CD4-positive, alpha-beta T cell treated with Interleukin-1 beta for 1 hour (primary cell): ENCODE measurements at places on chromosomes 6 and 20.

DNA sequence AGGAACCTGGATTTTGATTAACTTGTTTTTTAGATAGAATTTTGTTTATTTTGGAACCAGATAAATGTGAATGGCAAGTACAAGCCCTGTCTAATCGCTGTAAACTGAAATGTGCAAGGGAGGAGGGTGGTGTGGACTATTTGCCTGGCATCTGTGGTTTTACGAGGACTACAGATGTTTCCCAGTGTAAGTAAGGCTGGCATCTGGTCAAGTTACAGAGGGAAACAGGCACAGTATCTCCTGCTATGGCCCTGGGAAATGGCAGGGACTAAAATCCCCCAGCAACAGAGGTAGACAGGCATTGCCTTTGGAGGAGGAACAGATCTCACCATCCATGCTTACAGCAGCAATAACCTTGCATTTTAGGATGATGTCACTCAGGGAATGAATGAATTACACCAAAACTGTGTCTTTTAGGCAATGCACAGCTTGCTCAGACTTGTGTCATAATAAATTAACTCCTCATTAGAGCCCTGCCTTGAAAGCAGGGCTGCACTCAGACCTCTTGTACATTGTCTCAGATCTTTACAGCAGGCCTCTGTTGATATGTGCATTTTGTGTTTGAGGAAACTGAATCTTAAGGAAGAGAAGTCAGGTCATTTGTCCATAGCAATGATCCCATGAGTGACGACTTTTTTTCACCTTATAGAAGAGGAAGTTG lies 96.2 kb downstream of the TCP11 start:
- no peak for DNase-seq

- DNase-seq, result no peak
These were observed 545.1 kb upstream of the GJE1 start for GRCh38 chr6:141587482-141588266.

DNA sequence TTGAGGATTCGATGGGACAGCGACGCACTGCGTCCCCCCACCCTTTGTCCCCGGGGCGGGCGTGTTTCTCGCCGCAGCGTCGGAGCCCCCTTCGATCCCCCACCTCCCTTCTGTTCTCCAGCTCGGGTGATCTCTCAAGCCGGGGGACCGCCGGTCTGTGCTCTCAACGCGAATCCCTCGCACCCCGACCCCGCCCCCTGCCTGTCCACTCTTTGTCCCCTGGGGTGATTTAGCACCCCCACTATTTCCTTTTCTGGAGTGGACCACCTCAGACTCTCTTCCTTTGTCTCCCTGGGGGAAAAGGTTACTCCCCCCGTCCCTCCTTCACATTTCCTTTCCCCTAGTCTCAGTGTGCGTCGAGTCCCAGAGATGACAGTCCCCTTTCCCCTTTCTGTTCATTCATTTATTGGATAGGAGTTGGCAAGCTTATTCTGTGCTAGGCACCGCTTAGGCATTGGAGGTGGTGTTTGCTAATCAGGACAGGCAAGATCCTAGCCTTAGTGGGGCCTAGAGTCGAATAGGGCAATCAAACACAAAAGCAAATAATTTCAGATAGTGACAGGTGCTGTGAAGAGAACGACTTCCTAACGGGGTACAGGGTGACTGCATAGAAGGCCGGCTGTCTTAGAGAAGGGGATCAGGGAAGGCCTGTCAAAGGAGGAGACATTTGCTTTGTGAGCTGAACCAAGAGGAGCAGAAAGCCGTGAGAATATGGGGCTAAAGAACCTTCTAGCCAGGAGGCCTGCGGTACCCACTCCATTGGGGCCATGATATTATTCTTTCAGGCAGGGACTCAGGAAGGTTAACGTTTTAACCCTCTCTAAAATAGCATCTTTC lies 741 bp downstream of the PTPN1 start:
- no peak for DNase-seq

DNA sequence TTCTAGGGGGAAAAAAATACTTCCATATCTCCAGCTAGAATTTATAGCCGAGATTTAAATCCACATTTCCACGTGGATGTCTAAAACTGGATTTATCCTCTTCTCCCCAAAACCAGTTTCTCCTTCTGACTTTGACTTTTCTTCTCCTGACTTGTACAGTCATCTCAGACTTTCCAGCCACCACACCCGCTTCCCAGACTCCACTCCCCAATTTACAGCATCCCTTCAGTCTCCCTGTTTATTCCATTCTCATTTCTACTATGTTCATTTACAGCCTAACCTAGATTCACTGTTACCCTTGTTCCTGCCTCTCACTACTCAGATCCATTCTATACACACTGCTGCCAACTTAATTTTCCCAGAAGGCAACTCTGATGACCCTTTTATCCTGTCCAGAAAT lies 224.8 kb downstream of the KHDC1L start:
- no peak for DNase-seq
